ENCODE measurements at places on chromosomes 12 and 14. TPM values are rescaled to one million over a fixed set of nuclear protein-coding genes. Genes with fewer than 3 reads are reported as not detected.

- peaks cover 8% of the 10 kb centered on the region for H3K27me3 ChIP-seq
- DNase-seq, result no peak
- H3K36me3 ChIP-seq, result no peaks in the 10 kb centered on the region
These were observed 11.2 kb downstream of the TTC8 start for GRCh38 chr14:88835661-88836060.

DNA sequence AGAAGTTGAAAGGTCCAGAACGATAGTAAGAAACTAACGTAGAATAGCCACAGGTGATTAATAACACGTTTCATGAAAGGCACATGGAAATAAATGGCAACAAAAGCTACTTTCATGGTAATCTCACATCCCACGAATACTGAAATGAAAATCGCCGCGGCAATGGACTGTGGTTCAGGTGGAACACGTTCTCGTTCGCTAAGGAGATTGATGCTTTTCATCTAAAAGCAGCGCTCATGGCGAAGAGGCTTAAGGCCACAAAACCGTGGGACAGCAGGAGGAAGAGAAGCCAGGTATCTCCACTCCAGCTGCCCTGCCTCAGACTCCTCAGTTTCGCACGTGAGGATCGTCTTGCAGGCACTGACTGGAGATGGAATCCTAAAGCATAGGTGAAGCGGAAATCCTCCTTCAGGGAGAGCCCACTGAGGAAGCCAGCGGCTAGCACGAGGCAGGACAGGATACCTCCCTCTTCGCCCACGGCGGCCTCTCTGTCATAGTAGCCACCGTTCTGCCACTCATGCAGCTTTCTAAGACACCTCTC, 696 bp upstream of the GPHN start:
- H3K27me3 ChIP-seq, result peaks cover 19% of the 10 kb centered on the region
- H3K27ac ChIP-seq, result peak overlapping the region; percentile 88
- H3K36me3 ChIP-seq, result peaks cover 4% of the 10 kb centered on the region
- peaks cover 39% of the 10 kb centered on the region for H3K4me1 ChIP-seq

GRCh38 chr12:119592232-119592631, 1.3 kb upstream of the TMEM233 start:
- H3K27ac ChIP-seq, result no peak overlapping the region
- DNase-seq, result no peak
- H3K36me3 ChIP-seq, result no peaks in the 10 kb centered on the region
- peaks cover 13% of the 10 kb centered on the region for H3K4me1 ChIP-seq

DNA sequence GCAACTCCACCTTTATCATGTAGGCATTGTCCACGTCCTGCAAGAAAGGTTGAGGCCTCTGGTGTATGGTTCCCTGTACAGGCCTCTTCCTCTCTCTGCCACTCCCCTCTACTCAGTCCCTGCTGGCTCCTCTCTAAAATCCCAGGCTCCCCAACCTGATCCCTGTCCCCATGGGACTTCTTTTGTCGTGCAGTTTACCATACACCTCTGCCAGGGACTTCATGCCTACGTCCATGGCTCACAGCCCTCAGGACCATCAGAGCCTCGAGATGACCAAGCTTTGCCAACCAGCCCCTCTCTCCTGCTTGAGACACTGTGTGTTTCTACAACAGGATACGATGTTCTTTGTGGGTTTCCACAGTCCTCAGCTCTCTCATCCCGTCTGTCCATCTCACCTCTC, 2.9 kb downstream of the KRT2 start:
- H3K4me3 ChIP-seq, result no peak overlapping the region
- no peak for DNase-seq
- peaks cover 26% of the 10 kb centered on the region for H3K36me3 ChIP-seq
- peaks cover 9% of the 10 kb centered on the region for H3K27me3 ChIP-seq
- peak overlapping the region; percentile 57 for H3K27ac ChIP-seq
- H3K4me1 ChIP-seq, result peaks cover 73% of the 10 kb centered on the region

GRCh38 chr14:24310646-24311604, at the start of gene LTB4R:
TSS of gene LTB4R (plus strand) at chr14:24311502. CDS start at chr14:24315652, 4,150 bp downstream.
- H3K4me3 ChIP-seq, result peak within 1 kb of the TSS; percentile 77
- peaks cover 81% of the 10 kb centered on the region for H3K4me1 ChIP-seq
- H3K27ac ChIP-seq, result peak within 1 kb of the TSS; percentile 87
- DNase-seq, result peak; percentile 62

GRCh38 chr14:55851301-55851700, 266.9 kb upstream of the PELI2 start:
- H3K27ac ChIP-seq, result no peak overlapping the region
- H3K4me1 ChIP-seq, result no peaks in the 10 kb centered on the region
- no peak overlapping the region for H3K4me3 ChIP-seq
- no peaks in the 10 kb centered on the region for H3K27me3 ChIP-seq
- no peak for DNase-seq
- no peaks in the 10 kb centered on the region for H3K36me3 ChIP-seq

Gene ASPG
- not detected for total RNA-seq

DNA sequence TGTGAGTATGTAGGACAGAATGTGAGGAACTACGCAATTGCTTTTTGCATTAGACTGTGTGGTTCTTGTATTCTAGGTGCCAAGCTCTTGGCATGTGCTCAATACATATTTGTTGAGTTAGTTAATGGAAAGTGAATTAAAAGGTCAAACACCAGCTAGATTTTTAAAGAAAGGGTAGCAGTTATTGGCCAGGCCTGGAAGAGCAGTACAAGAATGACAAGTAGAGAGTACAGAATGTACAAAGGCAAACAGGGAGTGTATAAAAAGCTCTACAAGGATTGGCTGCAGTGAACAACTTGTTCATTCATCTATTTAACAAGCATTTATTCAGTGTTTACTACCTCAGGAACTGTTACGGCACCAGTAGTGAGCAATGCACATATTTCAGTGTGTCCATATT, 854.0 kb upstream of the SEL1L start:
- no peaks in the 10 kb centered on the region for H3K36me3 ChIP-seq
- H3K4me1 ChIP-seq, result no peaks in the 10 kb centered on the region
- no peak overlapping the region for H3K27ac ChIP-seq
- H3K4me3 ChIP-seq, result no peak overlapping the region
- no peak for DNase-seq
